ENCODE measurements at places on chromosomes 5 and 9.

DNA sequence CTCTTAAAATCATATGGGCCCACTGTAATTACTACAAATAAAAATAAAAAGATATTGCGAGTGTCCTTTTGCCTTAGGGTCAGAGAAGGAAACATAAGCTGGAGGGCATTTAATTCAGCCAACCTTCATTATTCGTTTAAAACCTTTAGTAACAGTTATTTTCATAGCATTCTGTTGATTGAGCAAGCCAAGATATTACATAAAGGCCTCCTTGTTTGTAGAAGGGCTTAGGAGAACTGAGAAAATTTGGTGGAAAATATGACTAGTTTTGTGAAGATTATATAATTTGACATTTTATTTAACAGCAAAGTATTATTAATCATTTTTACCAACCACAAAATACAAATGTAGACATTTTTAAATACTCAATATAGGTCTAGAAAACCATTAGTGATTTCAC is 62.2 kb downstream of the COX7C start:
- no peak for DNase-seq

DNA sequence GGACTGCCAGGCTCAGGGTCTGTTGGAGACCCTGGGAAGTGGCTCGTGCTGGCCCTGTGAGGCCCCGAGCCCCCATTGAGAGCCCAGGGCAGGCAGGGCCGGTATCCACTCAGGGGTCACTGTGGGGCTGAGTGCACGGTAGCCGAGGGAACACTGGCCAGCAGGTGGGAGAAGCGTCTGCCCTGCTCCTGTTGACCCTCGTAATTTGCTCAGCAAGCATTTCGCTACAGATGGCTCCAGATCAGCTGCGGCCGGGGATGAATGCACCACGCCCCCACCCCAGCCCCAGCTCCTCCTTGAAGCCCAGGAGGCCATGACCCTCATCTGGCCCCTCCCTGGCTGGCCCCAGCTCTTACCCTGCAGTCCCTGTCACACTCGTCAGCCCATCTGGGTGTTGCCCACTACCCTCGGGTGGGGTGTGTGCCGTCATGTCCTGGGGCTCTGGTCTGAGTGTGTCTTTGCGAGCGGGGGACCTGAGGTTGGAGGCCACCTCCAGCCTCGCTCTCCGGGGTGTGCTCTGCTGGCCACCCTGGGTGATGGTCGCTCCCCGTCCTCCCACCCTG is 6.1 kb upstream of the NRARP start:
- no peak for DNase-seq

GRCh38 chr9:121809356-121810050 is 158.1 kb downstream of the DAB2IP start:
- no peak for DNase-seq

- peak; percentile 61 for DNase-seq
These were observed 7.2 kb upstream of the RNF38 start for GRCh38 chr9:36407122-36407723.

DNA sequence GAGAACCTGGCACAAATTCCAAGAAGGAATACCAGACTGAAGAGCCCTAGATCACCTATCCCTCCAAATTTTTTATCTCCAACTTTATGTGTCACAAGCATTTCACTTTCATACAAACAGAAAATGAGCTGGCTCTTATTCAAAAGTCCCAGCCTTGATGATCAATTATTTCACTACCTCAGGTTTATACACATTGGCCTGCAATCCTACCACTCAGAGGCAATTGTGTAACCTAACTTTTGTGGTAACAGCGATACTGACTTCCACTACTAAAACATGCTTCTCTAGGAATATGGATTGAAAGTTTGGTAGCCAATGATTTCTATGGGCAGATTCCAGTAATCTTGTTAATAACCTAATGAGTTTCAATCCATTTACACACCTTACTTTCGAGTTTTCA is 10.5 kb downstream of the RNF38 start:
- no peak for DNase-seq

GRCh38 chr9:123162360-123162759 is 106.0 kb downstream of the STRBP start:
- DNase-seq: no peak

GRCh38 chr9:91873637-91874051 is 76.4 kb downstream of the ROR2 start:
- DNase-seq: no peak

DNA sequence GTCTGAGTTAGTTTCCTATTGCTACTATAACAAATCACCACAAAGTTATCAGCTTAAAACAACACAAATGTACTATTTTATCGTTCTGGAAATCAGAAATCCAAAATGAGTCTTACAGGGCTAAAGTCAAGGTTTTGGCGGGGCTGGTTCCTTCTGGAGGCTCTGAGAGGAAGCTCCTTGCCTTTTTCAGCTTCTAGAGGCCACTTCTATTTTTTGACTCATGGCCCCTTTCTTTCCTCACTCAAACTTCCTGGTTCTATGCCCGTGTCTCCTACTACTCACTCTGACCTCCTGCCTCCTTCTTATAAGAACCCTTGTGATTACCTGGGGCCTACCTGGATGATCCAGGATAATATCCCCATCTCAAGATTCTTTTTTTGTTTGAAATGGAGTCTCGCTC is 48.2 kb downstream of the GABBR2 start:
- no peak for DNase-seq

DNA sequence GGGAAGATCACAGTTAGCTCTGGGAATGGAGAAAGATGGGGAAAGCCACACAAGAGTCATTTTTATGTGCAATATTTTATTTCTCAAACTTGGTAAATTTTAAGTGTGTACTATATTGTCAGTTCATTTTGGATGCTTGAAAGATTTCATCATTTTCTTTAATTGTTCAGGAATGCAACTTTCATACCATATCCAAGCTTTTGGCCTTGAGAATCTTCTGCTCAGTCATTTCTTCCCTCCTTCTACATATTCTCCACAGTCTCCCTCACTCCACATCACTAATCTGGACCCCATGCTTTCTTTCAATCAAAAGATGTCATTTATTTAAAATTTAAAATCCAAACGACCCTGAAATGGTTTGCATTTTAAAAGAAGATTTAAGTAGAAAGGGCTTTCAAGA is 135.4 kb downstream of the FAM114A2 start:
- DNase-seq: no peak

- no peak for DNase-seq
These were observed 69.2 kb downstream of the ANXA2R start for GRCh38 chr5:42970636-42971559.

DNA sequence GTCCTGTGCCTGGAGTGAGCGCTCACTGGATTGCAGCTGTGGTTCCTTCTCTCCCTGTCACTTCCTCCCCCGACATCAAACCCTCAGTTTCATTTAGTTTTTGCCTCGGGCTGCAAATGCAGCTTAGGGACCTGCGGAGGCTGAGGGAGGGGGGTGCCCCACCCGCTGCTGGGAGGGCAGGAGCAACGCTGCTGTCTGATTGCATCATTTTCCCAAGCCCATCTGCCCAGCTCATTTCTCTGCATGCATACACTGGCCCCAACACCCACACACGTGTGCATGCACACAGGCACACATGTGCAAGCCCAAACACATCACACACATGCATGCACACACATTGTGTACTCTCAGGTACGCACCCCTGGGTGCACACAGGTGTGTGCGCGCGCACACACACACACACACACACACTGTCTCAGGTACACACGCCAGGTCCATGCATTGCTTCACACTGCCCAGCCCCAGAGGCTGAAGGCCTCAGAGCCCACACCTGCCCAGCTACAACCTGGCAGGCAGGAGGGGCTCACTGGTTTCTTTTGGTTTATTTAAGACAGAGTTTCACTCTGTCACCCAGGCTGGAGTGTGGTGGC is 3.4 kb downstream of the ASS1 start:
- no peak for DNase-seq

GRCh38 chr5:11046160-11046559 is 285.1 kb upstream of the DAP start:
- DNase-seq: no peak

DNA sequence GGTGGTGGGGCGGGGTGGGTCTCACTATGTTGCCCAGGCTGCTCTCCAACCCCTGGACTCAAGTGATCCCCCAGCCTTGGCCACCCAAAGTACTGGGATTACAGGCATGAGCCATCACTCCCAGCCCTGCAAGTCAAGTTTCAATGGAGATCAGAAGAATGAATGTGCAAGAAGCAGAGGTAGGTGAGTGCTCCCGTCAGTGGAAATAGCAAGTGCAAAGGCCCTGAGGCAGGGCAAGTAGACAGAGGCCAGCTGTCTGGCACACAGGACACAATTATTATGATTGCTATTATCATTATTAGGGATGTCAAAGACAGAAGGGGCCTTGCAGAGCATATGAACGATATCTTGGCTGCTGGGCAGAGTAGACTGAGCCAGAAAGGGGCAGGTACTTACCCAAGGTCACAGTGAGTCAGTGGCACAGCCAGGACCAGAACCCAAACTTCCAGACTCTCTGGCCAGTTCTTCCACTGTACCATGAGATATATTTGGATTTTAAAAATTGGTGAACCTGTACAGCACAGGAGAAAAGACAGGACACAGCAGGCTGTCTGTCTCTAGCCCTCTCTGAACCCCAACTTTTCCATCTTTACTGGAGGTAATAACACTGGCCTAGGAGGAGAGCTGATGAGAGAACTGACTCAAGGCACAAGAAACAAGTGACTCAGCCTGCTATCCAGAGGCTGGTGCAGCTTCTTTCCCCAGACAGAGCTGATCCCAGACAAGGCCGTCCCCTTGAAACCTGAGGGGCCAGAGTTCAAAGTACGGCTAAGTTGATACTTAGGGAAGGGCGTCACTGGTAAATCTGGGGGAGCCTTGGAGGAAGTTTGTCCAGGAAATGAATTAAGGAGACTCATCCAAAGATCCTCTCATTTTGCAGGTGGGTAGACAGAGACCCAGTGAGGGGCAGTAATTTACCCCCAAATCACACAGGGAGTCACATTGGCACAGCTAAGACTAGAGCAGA is 1.4 kb downstream of the HDHD3 start:
- no peak for DNase-seq

DNA sequence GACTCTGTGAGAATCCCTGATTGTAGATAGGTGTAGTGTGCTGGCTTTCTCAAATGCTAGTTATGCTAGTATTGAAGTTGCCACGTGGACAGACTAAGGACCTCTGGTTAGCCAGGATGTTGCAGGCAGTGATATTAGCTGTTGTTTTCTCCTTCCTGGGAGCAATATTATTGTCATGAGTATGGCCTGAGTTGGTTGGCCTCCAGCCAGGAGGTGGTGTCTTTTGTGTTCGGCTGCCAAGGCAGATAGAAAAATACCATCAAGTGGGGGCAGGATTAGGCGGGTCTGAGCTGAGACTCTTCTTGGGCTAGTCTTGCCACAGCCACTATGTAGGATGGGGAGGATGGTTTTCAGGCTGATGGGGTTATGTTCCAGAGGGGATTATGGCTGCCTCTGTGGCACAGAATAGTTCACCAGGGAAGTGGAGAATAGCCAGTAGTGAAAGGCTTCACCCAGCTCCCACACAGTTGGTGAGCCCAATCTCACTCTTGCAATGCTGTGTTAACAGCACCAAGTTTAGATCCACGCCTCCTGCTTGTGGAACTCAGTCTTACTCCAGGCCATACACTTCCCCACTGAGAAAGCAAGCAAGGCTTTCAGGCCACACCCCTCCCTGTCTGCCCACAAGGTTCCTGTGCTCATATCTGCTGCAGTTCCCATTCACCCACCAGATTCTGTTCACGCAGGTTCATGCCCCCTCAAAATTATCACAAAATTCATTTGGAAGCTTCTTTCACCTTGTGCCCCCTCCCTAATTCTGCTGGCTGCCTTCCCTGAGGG is 31.2 kb downstream of the GHR start:
- DNase-seq: no peak

GRCh38 chr5:133897431-133897830 is 71.0 kb downstream of the C5orf15 start:
- DNase-seq: no peak

- no peak for DNase-seq
These were observed 126.1 kb upstream of the RASA1 start for GRCh38 chr5:87141544-87141943.

- no peak for DNase-seq
These were observed 19.6 kb downstream of the KLHL3 start for GRCh38 chr5:137716337-137716736.

GRCh38 chr9:638152-638551 is 203.3 kb upstream of the DMRT1 start:
- DNase-seq: no peak

DNA sequence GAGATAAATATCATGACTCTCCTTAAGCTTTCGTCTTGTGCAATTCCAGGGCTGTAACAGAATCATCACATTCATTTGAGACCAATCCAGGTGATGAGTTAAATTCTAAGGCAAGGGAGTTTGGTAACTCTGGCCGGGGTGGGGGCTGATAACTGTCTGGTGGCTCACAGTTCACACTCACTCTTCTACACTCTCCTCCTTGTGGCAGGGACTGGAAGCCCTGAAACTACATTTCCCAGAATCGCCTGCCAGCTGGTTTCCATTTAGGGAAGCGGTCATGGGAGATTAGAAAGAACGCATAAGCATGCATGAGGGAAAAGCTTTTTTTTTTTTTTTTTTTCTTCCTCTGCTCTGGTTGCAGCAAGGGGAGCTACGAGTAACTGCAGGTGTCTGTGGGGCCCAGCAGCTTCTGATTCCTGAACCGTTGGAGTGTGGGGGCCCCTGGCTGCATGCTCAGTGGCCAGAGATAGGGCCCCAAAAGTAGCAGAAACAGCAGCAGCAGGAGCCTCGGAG is 154.8 kb upstream of the TBC1D2 start:
- no peak for DNase-seq

- DNase-seq: no peak
These were observed 182.7 kb downstream of the SMC2 start for GRCh38 chr9:104276709-104277245.

GRCh38 chr9:92795598-92796336 is 31.1 kb upstream of the BICD2 start:
- no peak for DNase-seq

DNA sequence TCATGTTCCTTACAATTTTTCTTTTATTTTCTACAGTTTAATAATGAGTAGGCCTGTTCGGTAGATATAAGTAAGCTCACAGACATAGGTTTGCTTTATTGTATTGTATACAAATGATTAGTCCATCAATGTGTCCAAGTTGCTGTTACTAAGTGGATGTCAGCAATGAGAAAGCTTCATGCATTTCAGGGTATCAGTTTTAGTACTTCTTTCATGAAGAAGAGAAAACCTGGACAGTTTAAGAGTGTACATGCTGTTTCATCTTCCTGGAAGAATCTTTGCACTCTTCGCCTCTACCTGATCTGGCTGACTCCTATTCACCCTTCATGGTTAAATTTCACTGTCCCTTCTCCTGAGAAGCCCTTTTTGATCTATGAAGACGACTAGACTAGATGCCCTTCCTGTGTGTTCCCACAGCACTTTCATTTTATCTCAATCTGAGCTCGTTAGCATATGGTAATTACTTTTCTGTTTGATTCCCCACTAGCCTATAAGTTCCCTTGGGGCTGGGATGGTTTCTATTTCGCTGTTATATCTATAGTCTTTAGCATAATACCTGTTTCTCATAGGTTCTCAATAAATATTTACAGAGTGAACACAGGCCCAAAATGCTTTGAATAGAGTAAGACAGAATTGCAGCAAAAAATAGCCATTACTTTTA is 70.7 kb downstream of the CETN3 start:
- DNase-seq: no peak

- DNase-seq: no peak
These were observed 19.3 kb upstream of the ISCA1 start for GRCh38 chr9:86301686-86302085.

Measured in activated T-cell treated with anti-CD3 and anti-CD28 coated beads, Interleukin-2, amount 50 U/mL, for 1 hour (primary cell).